ENCODE measurements at places on chromosomes 16 and 17.

DNA sequence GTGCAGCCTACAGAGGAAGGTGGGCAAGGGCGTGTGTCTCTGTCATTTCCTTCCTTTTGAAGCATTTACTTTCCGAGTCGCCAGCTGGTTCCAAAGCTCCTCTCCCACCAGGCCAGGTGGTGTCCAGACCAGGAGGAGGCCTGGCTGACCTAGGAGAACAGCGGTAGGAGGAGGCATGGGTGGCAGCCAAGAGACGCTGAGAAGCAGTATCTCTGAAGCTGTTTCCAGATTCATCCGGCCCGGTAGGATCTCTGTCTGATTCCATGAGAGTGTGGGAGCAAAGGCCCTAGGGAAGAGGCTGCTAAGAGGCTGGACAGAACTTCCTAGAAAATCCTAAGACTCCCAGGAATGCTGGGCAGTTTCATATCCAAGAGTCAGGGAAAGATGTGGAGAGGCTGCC is 20.3 kb downstream of the MEOX1 start:
- DNase-seq = no peak

- DNase-seq = no peak
Observed at GRCh38 chr17:37553401-37553966, 55.7 kb downstream of the SYNRG start.

DNA sequence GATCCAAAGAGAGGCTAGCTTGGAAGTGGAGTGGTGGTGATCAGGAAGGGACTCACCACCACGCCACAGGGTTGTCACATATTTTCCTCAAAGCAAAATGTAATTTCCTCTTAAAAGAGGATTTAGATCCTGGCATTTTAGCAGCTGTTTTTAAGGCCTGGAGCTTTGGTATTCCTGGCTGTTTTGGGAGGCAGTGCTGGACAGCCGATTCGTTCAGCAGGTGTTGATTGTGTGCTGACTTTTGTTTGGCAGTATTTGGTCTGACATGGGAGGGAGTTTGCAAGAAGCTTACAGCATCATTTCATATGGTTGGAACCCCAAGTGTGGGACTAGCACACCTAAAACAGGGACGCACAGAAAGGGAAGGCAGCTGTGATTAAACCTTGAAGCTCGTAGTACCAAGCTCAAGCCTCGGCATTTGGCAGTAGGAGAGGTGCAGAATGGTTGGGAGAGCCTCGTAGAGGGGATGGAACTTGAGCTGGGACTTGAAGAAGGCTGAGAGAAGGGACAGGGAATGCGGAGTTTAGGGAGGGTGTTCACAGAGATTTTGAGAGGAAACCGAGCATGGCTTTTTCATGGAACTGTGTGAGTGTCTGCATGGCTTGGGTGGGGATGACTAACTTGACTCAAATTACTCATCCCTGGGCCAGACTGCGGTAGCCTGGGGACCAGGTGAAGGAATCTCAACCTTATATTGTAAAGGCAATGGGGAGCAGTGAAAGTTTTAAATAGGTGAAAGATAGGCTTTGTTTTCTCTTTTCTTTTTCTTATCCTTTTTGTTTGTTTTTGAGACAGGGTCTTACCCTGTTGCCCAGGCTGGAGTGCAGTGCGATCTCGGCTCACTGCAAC is 52.3 kb downstream of the RPTOR start:
- no peak for DNase-seq

- DNase-seq = peak; percentile 43
Observed at GRCh38 chr16:85659805-85660511, 28.8 kb downstream of the GINS2 start.

- no peak for DNase-seq
Observed at GRCh38 chr16:63131503-63131902, 1095.3 kb upstream of the CDH8 start.

- no peak for DNase-seq
Observed at GRCh38 chr17:8598913-8599312, 31.6 kb downstream of the MYH10 start.

DNA sequence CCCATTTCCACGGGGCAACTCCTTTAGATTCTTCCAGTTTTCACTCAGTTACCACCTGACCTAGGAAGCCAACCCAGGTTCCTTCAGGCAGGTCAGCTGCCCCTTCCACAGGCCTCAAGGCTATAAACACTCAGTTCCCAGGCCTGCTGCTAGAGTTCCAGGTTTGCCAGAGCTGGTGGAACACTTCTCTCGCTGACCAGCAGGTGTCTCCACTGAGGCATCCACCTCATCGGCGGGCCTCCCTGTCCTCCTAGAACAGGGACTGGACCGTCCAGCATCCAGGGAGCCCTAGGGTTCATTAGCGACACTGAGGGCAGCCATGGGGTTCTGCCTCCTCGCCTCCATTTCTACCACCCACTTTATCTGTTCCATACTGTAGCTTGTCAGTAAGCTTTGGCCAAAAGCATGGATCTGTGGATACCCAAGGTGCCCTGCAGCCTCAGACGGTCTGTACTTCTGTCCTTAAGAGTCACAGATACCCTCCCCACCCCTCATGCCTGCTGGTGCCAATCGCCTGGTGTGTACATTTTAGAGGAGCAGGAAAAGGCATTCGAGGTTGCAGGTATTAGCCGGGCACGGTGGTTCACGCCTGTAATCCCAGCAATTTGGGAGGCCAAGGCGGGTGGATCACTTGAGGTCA is 29.0 kb downstream of the PIMREG start:
- peak; percentile 46 for DNase-seq

- peak; percentile 84 for DNase-seq
Observed at GRCh38 chr16:788399-789126, at the start of gene CHTF18. Gene CHTF18, plus strand, starts transcription at chr16:788620. Its CDS starts 65 bp downstream, at chr16:788685.

DNA sequence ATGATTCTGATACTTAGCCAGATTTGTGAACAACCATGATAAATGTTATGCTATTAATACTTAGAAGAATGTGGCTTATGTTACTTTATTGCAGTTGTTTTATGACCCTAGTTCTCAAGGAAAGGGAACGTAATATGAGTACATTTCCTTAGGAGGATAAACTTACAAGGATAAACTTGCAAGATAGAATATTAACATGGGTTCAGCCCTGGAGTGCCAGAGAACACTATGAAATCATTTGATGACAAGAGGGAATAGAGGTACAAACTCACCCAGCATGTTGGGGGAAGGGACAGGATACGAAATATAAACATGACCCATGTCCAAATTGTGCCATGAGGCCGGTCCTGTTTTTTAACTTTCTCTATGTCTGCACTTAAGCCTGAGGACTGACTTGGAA is 13.0 kb upstream of the ABCA5 start:
- no peak for DNase-seq

- DNase-seq = no peak
Observed at GRCh38 chr16:2501946-2502895, 11.5 kb upstream of the ATP6V0C start.

- DNase-seq = no peak
Observed at GRCh38 chr17:35743626-35744328, 9.3 kb downstream of the GAS2L2 start.

DNA sequence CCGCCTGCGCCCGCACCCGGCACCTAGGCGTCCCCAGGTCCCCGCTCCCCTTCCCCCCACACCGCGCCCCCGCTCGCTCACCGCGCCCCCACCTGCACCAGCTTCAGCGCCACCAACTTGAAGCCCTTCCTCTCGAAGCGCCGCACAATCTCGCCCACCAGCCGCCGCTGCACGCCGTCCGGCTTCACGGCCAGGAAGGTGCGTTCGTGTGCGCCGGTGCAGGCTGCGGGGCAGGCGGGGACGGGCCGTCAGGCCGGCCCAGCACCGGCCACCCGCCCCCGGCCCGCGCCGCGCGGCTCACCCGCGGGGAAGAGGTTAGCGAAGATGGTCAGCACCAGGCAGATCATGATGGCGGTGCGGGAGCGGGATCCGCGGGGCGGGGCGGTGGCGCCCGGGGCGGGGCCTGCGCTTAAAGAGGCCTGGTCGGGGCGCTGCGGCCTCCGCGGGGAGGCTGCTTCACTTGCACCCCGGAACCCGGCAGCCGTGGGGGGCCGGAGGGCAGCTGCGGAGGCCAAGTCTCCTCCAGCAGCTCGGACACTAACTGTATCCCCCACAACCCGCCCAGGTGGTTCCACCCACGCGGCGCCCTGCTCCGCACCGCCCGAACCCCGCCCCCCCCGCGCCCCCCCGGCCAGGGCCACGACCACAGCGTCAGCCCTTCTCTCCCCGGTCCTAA is at the start of gene NME3:
Gene NME3, minus strand, starts transcription at position 356 of the 676 bp plus-strand sequence. Its CDS starts 9 bp downstream, at position 347.
- peak; percentile 61 for DNase-seq

- no peak for DNase-seq
Observed at GRCh38 chr17:28567604-28568003, 3.7 kb downstream of the PIGS start.

GRCh38 chr16:89599451-89599858 is 14.0 kb upstream of the DPEP1 start:
- DNase-seq = no peak

DNA sequence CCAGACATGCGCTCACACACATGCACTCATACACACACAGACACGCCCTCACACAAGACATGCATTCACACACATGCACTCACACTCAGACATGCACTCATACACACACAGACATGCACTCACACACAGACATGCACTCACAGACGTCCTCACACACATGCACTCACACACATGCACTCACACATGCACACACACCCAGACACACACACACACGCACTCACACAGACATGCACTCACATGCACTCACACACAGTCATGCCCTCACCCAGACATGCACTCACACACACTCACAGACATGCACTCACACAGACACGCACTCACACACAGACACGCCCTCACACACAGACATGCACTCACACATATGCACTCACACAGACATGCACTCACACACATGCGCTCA is 2.1 kb upstream of the ZNF469 start:
- DNase-seq = no peak

GRCh38 chr16:86512301-86512859 is 2.1 kb downstream of the FOXF1 start:
- no peak for DNase-seq

- DNase-seq = no peak
Observed at GRCh38 chr16:16830401-16830800, 451.5 kb downstream of the NPIPA7 start.

DNA sequence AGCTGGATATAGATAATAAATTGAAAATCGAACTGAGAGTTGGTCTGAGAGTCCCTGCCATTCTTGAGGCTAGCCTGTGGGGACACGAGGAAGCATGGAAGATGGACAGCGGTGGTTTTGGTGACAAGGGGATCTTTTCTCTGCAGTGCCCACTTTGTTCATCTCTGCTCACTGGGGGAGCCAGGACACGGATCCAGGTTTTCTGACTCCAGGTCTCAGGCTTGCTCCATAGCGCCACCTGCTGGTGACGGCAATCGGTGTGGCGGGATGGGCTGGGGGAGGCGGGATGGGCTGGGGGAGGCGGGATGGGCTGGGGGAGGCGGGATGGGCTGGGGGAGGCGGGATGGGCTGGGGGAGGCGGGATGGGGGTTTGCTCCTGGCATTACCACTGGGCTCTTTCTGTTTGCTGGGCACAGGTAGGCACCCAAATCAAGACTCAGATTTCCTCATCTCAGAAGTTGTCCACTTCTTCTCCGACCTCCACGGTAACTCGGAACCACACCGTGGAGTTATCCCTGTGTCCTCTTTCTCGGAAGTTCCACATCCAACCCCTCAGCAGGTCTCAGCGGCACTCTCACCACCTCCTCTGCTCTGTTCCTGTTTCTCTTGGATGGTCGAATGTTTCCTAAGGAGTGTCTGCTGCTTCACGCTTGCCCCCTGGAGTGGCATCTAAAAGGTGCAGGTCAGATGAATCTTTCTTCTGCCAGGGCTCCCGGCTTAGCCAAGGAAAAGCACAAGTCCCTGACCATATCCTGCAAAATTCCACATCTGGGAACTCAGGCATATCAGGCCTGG is 142.4 kb downstream of the CYLD start:
- DNase-seq = no peak

DNA sequence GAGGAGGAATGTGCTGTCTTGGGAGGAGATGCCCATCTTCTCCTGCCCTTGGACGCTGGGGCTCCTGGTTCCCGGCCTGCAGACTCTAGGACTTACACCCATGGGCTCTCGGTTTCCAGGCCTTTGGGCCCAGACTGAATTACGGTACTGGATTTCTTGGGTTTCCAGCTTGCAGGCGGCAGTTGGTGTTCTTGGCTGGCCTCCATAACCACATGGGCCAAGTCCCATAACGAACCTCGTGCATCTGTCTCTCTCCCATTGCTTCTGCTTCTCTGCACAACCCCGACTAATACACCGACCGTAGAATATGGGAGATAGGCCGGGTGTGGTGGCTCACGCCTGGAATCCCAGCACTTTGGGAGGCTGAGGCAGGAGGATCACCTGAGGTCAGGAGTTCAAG is 162.6 kb downstream of the SDK2 start:
- DNase-seq = no peak

DNA sequence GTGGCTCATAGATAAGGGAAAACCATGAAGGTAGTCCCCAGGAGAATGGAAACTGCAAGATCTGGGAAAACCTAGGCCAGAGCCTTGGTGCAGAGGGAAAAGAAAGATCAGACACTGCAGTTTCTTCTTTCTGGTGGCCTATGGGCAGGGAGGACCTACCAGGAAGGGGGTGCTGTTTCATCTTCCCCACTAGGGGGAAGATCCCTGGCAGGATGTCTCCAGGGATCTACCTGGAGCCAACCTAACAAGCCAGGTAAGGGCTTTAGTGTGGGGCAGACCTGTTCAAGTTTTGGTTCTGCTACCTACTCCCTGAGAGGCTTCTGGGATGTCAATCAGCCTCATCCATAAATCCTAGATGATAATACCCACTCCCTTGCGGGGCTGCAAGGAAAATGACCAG is 21.4 kb downstream of the TOM1L2 start:
- no peak for DNase-seq

DNA sequence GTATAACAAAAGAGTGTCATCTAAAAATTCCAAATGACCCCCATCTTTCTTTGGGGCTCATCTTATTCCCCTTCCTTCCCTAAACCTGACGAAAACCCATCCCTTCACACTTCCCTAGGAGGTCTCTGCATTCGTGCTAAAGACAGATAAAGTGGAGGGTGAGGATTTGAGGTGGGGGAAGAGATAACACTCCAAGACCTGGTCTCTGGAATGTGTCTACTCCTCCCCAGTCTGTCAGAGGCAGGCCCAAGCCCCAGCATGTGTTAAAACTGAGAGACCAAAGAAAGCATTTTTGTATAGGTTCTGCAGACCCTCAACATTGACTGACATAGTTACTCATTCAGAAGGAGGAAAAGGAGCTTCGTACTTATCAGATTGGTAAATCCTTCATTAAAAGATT is 11.0 kb upstream of the LHX1 start:
- no peak for DNase-seq

GRCh38 chr16:49127103-49127502 is 154.5 kb downstream of the CBLN1 start:
- DNase-seq = no peak

DNA sequence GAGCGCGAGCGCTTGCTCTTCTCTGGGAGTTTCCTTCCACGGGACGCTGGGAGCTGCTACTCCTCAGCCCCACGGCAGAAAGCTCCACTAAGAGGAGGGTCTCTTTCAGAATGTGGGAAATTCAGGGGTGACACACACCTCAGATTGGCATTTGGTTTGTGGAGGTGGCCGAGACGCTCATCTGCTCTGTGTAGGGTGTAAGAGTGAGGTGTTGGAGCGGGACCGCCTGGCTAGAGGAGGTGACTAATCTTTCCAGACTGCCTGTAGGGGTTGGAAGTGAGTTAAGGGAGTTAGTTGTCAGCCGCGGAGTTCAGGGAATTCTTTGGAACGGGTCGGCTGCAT is 735 bp downstream of the PSMD11 start:
- DNase-seq = no peak

GRCh38 chr16:81838794-81839193 is 59.7 kb downstream of the PLCG2 start:
- DNase-seq = no peak

GRCh38 chr17:38893113-38893512 is 23.3 kb downstream of the LASP1 start:
- no peak for DNase-seq

Data from stimulated activated CD8-positive, alpha-beta memory T cell treated with anti-CD3 and anti-CD28 coated beads, Interleukin-7, amount 100 ng/mL, for 24 hours (primary cell).